ENCODE measurements at places on chromosomes 2 and 18.

DNA sequence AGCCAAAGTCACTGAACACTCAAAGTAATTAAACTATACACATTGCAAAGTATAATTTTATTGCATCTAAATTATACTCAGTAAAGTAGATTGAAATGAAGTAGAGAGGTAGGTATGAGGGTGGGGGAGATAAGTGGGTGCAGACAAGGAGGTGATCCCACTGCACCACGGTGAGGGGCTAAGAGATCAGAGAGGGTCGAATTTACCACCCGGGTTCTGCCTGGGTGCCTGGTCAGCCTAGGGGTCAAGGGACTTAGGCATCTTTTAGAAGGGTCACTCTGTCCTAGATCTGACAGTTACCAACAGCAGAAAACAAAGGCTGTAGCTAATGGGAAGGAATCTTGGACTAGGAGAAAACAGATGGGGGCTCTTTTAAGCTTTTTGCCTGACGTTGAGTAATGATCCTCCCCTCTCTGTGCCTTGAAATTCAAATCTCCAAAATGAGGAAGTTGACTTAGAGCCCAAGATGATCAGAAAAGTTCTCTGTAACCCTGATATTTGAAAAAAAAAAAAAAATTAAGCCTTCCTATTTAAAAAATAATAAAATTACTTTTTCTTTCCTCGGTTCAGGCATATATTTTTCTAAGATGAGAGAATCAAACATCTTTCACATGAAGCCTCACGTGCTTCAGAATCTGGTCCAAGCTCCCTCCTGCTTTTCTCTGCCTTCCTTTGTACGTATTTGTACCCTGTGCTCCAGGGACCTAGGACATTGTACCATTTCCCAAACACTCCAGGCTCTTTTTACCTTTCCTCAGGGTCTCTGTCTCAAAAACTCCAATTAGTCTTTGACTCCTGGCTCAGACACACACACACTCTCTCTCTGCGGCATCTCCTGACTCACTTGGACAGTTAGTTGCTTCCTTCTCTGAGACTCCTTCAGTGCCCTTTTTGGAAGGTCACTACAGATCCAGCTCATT is 353.9 kb downstream of the CYRIA start:
- no peak for DNase-seq

GRCh38 chr2:157899125-157899839 is 23.2 kb upstream of the ACVR1 start:
- DNase-seq = no peak

DNA sequence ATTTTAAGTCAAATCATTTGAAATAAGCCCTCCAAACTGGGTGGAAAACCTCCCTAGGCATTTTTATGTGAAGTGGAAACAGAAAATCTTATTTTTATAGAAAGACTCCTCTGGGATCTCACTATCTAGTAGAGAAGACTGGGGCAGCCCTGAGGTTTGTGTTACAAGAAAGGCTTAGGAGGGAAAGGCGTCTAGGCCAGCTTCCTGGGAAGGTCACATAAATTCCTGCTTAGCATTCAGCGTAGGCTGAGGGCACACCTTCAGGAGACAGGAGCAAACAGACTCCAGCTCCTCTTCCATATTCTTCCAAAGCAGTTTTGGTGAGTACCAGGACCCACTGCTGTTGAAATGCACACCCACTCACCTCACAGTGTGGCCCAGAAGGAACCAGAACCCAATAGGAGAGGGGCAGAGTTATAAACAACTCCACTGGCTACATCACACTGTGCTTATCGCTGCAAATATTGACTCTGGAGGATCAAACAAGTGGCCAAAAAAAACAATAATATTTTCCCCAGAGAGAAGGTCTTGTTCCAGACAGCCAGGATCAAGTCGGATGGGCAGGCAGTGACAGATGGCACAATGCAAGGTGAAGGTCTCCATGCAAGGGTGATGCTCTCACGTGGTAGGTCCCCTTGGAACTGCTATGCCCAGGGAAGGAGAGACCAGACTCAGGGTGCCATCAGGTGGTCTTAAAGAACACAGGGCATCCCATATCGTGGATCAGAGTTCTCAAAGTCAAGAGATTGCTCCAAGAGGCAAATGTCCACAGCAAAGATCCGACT is 17.7 kb upstream of the IGFBP2 start:
- no peak for DNase-seq

GRCh38 chr2:238019962-238020361 is 40.8 kb upstream of the SCLY start:
- DNase-seq = no peak

DNA sequence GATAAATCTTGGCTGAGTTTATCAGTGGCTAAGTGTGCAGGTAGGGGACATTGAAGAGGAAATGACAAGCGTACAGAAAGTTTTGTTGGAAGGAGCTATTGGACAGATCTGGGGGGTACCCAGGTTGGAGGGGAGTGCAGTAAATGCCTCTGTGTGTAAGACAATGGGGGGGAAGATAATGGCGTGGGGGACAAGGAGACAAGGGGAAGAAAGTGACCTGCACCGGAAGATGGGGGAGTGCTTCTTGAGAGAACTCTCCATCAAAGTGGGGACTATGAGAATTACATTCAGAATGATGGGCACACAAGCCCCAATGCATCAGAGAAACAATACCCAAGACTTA is 190.0 kb downstream of the ALPK2 start:
- no peak for DNase-seq

DNA sequence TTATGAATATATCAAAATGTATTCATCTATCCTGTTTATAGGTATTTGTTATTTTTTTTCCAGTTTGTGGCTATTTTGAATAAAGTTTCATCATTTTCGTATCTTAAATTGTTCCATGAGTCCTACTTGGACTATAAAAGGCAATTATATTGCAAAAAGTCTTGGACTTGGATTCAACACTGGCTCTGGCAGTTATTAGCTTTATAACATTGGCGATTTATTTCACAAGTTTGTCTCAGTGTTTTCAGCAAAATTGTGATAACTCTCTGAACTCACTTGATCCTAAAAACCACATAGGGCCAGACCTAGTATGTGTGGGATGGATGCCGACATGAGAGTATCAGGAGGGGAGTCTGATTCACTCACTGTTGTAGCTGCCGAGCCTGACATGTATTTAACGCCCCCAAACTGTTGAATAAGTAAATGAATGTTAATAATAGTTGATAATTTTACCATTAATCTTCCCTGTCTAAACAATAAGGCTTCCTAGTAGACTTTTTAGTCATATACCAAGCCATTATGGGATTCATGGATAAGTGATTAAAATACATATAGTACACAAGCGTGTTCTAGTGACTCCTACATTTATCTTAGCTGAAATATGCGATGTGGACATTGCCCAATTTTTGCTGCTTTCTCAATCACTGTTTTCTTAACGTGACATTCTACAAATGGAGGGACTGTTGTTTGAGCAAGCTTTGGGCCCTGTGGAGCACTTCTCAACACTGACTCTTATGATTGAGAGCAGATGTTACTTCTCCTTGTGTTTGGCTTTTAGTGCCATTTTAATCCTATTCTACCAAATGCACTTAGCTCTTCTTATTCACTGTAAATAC is 907.6 kb downstream of the EPHA4 start:
- DNase-seq = no peak

- DNase-seq = no peak
Observed at GRCh38 chr2:239523954-239524330, 123.1 kb upstream of the HDAC4 start.

DNA sequence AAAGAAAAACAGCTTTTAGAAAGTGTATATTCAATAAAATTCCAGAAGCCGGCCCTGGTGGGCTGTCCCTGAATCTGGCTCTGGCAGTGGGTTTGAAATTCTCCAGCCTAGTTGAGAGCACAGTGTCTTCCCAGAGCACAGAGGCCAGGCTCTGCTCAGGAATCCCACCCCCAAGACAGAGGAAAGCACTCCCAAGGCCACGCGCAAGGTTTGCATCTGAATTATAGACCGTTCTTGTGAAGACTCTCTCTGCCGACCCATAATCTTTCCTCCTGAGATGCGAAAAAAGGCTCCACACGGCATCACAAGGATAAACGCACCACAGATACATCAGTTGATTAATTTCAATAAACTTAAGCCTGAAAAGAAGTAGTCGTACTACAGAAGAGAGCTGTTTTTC is 342.2 kb downstream of the CMPK2 start:
- DNase-seq = no peak

DNA sequence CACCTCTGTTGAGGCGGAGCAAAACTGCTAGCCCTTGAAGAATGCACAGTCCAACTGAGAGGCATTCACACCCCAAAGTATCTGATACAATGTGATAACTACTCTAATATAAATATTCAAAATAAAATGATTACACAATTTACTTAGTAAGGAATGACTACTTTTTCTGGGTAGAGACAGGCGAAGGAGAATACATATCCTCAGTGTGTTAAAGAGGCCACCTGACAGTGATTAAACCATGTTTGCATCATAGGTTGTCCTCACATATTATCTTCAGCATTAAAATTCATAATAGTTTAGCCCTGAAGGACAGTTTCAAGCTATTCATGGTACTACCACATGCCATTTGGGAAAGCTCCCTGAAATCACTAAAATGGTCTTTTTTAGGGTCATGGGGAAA is 16.9 kb upstream of the BAZ2B start:
- no peak for DNase-seq

DNA sequence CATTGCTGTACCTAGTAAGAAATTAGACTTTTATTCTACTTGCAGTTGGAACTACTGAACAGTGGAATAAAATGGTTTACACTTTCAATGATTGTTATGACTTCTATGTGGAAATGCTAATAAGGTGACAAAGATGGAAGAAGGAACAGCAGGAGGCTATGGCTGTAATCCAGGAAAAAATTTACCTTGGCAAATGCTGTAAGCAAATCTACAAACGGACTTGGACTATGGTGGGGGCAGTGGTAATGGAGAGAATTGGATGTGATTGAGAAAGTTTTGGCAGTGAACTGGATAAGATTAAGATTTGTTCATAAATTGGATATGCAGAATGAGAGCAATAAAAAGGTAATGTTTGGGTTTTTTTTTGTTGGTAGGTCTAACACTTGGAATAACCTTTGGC is 111.0 kb upstream of the ERBB4 start:
- DNase-seq = no peak

DNA sequence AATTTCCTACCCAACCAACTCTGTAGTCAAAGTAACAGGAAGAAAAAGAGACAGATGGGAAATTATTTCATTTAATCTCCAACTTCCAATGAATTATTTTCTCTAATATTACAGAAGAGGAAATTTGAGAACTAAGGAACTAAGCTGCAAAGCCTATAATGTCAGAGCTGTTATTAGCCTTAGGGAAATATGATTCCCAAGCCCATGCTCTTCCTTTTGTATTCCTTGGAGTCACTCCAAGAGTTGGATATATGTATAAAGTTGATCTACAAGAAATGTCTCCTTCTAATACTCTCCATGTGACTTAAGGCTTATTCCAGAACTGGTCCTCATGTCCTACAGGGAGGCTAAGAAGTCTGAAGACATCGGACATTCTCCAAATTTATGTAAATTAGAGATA is 31.6 kb upstream of the VWC2L start:
- DNase-seq = no peak

DNA sequence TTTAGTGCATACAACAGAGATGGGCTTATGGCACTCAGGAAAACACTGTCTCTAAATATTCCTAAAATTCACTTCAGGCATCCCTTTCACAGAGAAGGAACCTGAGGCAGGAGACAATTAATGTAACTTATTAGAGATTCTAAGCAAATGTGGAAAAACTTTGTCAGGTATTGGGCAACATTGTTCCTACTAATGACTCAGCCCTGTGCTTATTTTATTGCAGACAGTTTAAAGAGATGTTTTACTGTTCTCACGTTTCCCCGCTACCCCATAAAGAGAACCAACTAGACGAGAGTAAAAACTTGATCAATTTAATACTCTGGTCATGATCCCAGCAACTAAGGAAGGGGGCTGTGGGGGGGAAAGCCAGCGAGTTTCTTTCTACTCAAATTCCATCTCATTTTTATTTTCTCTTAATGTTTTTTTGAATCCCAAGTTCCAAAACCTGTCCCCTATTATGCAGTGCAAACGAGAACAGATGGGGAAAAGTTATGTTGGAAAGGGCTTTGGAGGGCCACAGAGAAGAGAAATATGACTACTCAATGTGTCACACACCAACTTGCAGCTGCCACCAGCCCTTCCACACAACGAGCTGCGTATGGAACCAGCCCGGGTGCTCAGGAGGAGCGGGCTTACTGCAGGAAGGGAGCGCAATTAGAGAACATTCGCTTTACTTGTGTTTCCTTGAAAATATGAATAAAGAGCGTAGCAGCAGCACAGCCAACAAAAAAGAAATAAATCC is 18.7 kb upstream of the ACVR1 start:
- DNase-seq = no peak

DNA sequence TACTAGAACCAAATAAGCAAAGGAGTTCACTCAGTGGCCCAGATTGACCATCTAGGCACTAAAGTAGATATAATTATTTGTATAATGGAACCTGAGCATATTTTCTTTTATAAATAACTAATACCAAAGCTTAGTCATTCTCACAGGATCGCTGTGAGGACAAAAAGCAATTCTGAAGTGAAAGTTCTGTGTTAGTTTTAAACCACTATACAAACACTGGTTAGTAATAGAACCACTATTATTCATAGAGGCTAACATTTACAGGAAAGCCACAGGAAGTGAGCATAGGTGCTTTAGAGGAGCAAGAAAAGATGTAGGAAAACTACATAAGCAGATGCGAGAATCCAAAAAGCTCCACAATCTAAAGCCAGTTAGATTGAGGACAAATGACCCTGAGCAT is 364.7 kb downstream of the XIRP2 start:
- DNase-seq = no peak

- no peak for DNase-seq
Observed at GRCh38 chr2:169119123-169119760, 49.9 kb downstream of the DHRS9 start.

DNA sequence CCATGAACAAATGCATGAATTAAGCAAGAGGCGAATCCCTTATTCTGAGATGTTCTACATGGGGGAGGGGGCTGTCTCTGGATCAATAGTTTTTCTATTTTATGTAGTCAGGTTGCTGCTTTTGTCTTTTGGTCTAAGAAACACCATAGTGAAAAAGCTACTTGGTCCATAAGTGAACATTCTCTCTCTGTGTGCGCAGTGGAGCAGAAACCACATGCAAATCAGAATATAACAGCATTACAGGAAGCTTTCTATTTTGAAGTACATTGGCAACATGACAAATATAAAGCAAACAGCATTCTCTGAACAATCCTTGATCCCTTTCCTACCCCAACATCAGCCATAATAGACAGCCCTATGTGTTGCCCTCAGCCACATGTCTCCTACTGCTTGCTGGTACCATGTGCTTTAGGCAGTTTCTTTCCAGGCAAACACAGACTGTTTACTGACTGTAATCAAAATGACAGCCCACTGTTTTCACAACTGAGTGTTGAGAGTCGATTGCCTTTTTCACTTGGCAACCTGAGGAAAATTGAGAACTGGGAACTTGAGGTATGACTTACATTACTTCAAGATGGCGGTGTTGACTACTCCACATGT is 10.6 kb downstream of the SCN3A start:
- no peak for DNase-seq

GRCh38 chr18:80012714-80013113 is 21.5 kb upstream of the RBFA start:
- no peak for DNase-seq

- DNase-seq = no peak
Observed at GRCh38 chr2:237156857-237157779, 71.4 kb downstream of the COPS8 start.

Measured in central memory CD4-positive, alpha-beta T cell (primary cell).